Subcutaneous adipose tissue (tissue), 4 donors: ENCODE measurements at places on chromosomes 1 and 21. TPM values are rescaled to one million over a fixed set of nuclear protein-coding genes. Genes with fewer than 3 reads are reported as not detected.

The USF1 gene
- 76.3 TPM for total RNA-seq

The CYP4A22 gene
- 1.7 TPM for total RNA-seq

The MIB2 gene
- total RNA-seq: 18.8 TPM

The LIN28A gene
- not detected for total RNA-seq

The SLC2A5 gene
- total RNA-seq: 3.3 TPM

The DYNLT5 gene
- not detected for total RNA-seq

The UBXN10 gene
- 0.68 TPM for total RNA-seq

The ARHGEF10L gene
- total RNA-seq: 44.8 TPM
